ENCODE measurements at places on chromosomes 3 and 15.

GRCh38 chr3:9815986-9816385, 5.9 kb downstream of the TTLL3 start:
- DNase-seq, result no peak

- DNase-seq, result peak; percentile 76
Measured at GRCh38 chr3:46981932-46982471, 2.5 kb downstream of the NBEAL2 start.

GRCh38 chr3:177470197-177470941, 273.1 kb upstream of the TBL1XR1 start:
- DNase-seq, result no peak

- DNase-seq, result no peak
Measured at GRCh38 chr15:57969355-57969754, 96.2 kb downstream of the ALDH1A2 start.

DNA sequence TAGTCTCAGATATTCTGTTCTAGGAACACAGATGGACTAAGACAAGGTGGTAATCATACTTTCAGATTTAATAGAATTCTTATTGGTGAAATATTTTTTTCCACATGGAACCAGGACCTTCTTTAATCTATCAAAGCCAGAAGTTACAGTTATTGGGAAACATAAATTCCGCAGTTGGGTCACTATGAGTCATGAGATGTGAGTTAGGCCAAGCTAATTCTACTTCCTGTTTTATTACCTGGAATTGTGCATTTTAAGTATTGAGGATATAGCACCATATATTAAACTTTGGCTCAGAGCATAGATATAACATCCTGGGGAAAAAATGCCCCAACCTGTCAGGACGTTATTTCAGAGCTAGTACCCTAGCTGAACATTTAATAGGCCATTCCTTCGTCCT, 96.4 kb upstream of the P3H2 start:
- DNase-seq, result no peak

GRCh38 chr3:98588065-98588464, 5.3 kb downstream of the CPOX start:
- no peak for DNase-seq

DNA sequence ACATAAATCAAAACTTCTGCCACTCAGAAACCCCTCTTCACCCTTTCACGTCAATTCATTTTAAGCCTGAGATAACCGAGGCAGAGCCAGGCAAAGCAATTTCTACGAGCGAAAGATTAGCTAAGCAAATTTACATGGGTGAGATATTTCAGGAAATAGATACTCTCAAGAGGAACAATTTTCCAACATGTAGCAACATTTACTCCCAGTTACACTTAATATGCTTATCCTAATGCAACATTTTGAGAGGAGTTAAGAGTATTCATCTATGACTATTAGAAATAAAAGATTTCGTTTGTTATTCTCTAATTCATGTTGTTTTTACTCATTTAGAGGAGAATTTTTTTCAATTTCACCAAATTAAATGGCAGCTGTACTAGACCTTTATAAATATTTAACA, 837 bp downstream of the TMC3 start:
- DNase-seq, result no peak

- no peak for DNase-seq
Measured at GRCh38 chr3:153783106-153783505, 338.1 kb upstream of the ARHGEF26 start.

DNA sequence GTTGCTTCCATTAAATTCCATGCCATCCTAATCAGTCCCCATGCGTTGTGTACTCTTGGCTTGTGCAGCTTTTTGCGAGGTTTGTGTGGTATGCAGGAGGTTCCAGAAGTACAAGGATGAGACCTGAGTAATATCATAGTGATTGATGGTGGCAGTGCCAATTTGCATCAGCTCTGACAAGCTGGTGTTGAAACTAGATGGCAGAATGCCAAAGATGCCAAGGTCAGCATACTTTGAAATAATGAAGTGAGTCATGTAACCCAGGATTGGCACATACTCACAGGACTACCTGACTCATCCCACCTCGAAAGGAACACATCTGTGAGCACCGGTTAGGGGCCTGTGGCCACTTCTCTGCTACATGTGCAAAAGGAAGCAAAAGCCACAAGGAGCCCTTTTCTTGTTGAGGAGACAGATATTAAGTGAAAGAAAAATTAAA, 14.3 kb downstream of the KAT2B start:
- DNase-seq, result peak; percentile 67

DNA sequence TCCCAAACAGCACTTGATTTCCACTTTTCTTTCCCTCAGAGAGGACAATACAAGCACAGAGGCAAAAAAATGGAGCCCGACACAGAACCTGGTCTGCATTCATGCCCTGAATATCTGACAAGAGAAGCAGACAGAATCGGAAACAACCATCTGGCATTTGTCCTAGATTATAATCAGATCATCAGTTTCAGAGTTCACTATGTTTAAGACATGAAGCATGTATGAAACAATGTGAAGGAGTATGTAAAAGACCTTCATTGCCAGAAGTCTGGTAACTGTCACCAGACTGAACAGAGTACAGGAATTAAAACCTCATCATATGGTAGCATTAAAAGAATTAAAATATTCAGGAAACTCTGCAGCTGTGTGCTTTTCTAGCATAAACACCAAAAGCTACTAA, 65.0 kb downstream of the SETD2 start:
- no peak for DNase-seq

All from stomach (tissue), 19 donors.